ENCODE measurements at places on chromosomes 4 and X. TPM values are rescaled to one million over a fixed set of nuclear protein-coding genes. Genes with fewer than 3 reads are reported as not detected.

Gene REELD1
- total RNA-seq = not detected

Gene KLKB1
- 20.9 TPM for total RNA-seq

Gene JCHAIN
- total RNA-seq = not detected

Gene LUZP4
- 0.17 TPM for total RNA-seq

Gene CENPI
- total RNA-seq = 22.5 TPM

Gene DCHS2
- 2.6 TPM for total RNA-seq

Gene F9
- total RNA-seq = not detected

Gene FREM3
- total RNA-seq = 0.11 TPM

Gene RENBP
- total RNA-seq = 11.9 TPM

- no peak for DNase-seq
- H3K27me3 ChIP-seq = peaks cover 2% of the 10 kb centered on the region
- H3K27ac ChIP-seq = no peak overlapping the region
- no peak overlapping the region for H3K4me3 ChIP-seq
- H3K4me1 ChIP-seq = no peaks in the 10 kb centered on the region
Observed at GRCh38 chr4:142721187-142721586, 124.9 kb downstream of the INPP4B start.

- H3K4me1 ChIP-seq = no peaks in the 10 kb centered on the region
- no peak overlapping the region for H3K4me3 ChIP-seq
- no peak for DNase-seq
- H3K27ac ChIP-seq = no peak overlapping the region
- no peaks in the 10 kb centered on the region for H3K36me3 ChIP-seq
Observed at GRCh38 chrX:148282504-148282903, 217.9 kb upstream of the AFF2 start.

GRCh38 chrX:148574237-148574973, 74.0 kb downstream of the AFF2 start:
- H3K27me3 ChIP-seq = no peaks in the 10 kb centered on the region
- H3K4me3 ChIP-seq = no peak overlapping the region
- no peak overlapping the region for H3K27ac ChIP-seq
- DNase-seq = no peak

GRCh38 chr4:69126024-69126423, 29.8 kb downstream of the UGT2B7 start:
- H3K27me3 ChIP-seq = no peaks in the 10 kb centered on the region
- no peak overlapping the region for H3K4me3 ChIP-seq
- no peak overlapping the region for H3K27ac ChIP-seq
- DNase-seq = no peak
- no peaks in the 10 kb centered on the region for H3K36me3 ChIP-seq
- H3K4me1 ChIP-seq = no peaks in the 10 kb centered on the region

DNA sequence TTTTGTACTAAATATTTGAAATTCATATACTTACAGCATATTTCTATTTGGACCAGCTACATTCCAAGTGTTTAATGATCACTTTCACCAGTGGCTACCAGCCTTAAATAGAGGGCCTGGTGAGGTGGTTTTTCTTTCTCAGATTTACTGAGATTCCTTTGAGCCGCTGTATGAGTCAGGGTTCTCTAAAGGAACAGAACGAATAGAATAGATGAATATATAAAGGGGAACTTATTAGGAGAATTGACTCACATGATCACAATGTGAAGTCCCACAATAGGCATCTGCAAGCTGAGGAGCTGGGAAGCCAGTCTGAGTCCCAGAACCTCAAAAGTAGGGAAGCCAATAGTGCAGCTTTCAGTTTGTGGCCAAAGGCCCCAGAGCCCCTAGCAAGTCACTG, 146.2 kb upstream of the TLL1 start:
- no peaks in the 10 kb centered on the region for H3K36me3 ChIP-seq
- H3K27me3 ChIP-seq = no peaks in the 10 kb centered on the region
- no peak overlapping the region for H3K27ac ChIP-seq

DNA sequence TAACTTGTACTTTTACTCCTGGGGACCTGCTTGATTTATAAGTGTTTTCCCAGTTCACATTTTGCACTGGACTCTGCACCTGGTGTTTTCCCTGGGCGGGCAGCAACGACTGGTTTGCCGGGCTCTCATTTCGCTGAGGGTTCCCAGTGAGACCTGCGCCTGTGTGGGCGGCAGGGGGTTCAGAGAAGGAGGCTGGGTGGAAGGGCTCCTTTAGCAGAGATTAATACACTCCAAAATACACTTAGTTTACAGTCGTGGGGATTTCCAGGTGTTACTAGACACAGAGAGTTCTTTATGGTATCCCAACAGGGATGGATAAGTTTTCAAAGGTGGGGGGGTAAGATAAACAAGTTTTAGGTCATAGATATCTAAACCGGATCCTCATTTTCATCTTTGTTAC, 53.0 kb upstream of the SHISA3 start:
- DNase-seq = no peak
- H3K27ac ChIP-seq = no peak overlapping the region
- H3K36me3 ChIP-seq = no peaks in the 10 kb centered on the region
- no peaks in the 10 kb centered on the region for H3K27me3 ChIP-seq
- no peaks in the 10 kb centered on the region for H3K4me1 ChIP-seq

GRCh38 chr4:61374447-61374891, 174.3 kb downstream of the ADGRL3 start:
- H3K27ac ChIP-seq = no peak overlapping the region
- no peaks in the 10 kb centered on the region for H3K4me1 ChIP-seq
- no peak for DNase-seq

DNA sequence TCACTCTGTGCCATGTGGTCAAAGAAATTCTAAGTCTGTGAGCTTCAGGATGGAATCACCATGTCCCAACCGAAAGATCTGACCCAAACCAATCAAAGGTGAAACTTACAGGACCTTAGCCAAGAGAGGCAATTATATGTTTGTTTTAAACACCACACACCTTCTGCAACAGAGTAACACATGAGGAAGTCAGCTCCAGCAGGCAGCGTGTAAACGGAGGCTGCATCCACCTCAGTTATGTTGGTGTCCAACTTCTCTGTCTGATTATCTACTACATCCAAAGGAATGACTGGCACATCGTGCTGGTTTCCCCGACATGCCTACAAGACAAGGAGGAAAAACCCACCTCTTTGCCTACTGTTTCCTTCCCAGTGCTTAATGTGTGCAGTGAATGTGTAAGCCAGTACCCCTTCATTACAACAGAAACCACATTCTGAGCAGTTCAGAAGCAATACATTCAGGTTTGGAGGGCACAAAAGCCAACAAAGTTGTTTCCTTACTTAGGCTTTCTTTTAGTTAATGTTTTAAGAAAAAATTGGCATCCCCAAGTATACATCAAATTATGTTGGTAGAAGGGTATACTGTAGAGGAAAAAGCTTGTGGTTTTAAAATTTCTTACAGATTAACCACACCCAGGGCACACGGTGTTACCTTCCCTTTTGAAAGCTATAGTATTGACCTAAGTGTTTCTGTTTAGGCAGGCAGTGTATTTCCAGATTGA, 12.4 kb downstream of the CASP6 start:
- H3K27me3 ChIP-seq = no peaks in the 10 kb centered on the region
- no peak for DNase-seq
- H3K36me3 ChIP-seq = peaks cover 5% of the 10 kb centered on the region
- no peak overlapping the region for H3K27ac ChIP-seq

DNA sequence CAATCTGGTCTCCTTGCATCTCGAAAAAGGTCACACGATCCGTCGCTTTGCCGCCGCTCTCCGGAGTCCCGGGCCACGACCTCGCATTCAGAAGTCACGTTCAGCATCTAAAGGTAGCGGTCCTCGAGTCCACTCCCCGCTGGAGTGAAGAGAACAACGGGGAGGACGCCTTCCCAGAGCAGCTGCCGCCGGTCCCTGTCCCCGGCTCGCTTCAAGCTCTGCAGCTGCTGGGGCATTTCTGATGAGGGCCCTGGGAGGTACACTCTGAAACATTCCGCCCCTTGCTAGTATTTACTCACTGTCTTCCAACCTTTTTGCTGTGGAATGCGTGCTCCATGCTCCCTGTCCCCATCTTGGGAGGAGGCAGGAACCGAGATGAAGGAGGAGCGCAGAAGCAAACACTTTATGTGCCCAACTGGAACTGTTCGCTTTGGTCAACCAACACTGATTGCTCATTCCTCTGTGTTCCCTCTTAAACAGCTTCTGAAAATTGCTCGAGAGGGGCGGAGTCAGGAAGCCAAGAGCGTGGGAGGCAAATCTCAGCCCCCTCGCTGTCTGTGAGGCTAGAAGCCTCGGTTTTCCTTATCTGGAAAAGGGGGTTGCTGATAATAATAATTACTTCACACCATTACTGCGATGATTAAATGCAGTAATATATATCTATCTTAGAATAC, 6.4 kb upstream of the VAMP7 start:
- H3K27ac ChIP-seq = no peak overlapping the region
- no peaks in the 10 kb centered on the region for H3K36me3 ChIP-seq
- H3K4me3 ChIP-seq = no peak overlapping the region
- no peaks in the 10 kb centered on the region for H3K27me3 ChIP-seq
- no peak for DNase-seq
